ENCODE measurements at places on chromosomes 2 and 18. TPM values are rescaled to one million over a fixed set of nuclear protein-coding genes. Genes with fewer than 3 reads are reported as not detected.

The UGT1A10 gene
- total RNA-seq, result not detected

DNA sequence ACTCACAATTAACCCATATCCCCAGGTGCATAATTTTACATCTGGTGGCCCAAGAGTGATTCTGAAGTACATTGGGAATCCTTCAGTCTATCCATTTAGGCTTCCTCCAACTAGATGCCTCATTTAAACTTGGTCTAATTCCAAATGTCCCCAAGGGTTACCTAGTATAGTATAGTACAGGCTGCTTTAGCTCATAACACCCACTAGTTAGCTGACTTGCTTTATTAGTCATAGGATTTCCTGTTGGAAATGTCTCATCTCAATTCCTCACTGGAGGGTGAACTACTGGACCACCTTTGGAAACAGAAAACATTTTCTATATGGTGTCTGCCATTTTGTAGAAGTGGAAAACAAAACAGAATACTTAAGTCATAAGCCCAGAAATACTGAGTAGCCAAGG lies 202.5 kb upstream of the SESTD1 start:
- no peaks in the 10 kb centered on the region for H3K27me3 ChIP-seq
- peaks cover 5% of the 10 kb centered on the region for H3K36me3 ChIP-seq
- H3K4me3 ChIP-seq, result no peak overlapping the region
- no peak for DNase-seq

GRCh38 chr2:929925-930324 lies 20.7 kb upstream of the SNTG2 start:
- no peaks in the 10 kb centered on the region for H3K36me3 ChIP-seq
- H3K4me1 ChIP-seq, result peaks cover 5% of the 10 kb centered on the region
- no peak for DNase-seq
- no peak overlapping the region for H3K4me3 ChIP-seq

DNA sequence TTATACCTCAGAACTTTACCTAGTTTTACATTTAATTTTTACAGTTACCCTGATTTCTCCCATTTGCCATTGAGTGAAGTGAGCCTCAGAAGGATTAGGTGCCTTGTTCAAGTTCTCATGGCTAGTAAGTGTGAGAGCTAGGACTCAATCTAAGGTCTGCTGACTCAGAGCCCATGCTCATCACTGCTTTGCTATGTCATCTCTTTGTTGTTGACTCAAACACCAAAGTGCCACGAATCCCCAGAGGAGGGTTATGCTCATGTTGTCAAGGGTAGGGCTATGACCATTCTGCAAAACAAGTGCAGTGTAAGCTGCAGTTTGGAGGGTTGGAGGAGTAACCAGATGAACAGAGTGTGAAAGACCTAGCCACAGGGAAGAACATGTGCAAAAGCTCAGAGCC lies 185.4 kb upstream of the SKOR2 start:
- H3K27me3 ChIP-seq, result peaks cover 24% of the 10 kb centered on the region
- no peak for DNase-seq
- no peak overlapping the region for H3K27ac ChIP-seq
- H3K4me1 ChIP-seq, result no peaks in the 10 kb centered on the region

DNA sequence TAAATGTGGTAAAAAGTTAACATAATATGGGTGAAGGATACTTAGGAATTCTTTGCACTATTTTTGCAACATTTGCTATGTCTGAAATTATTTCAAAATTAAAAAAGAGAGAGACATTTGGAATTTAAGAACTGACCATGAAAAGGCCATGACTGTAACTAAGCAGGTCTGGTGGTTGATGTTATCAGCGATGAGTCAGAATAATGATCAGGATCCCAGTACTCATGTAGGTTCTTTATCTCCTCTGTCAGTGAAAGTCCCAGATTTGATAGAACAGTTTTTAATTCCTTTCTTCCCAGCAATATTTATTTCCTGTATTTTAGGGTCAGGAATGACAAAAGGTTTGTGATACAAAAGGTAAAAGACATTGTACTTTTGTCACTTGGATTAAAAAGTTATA lies 242.4 kb upstream of the ZNF521 start:
- H3K27me3 ChIP-seq, result no peaks in the 10 kb centered on the region
- no peak overlapping the region for H3K27ac ChIP-seq
- DNase-seq, result no peak

- H3K36me3 ChIP-seq, result no peaks in the 10 kb centered on the region
- no peak for DNase-seq
- no peaks in the 10 kb centered on the region for H3K27me3 ChIP-seq
Observed at GRCh38 chr2:180662521-180662920, 317.9 kb upstream of the UBE2E3 start.

All from progenitor cell of endocrine pancreas (in vitro differentiated cells).